Stimulated activated CD4-positive, alpha-beta T cell treated with anti-CD3 and anti-CD28 coated beads, TNF-alpha, amount 100 ng/mL, for 4 hours (primary cell): ENCODE measurements at places on chromosomes 3 and 15.

GRCh38 chr3:153399636-153400035, 237.6 kb downstream of the RAP2B start:
- no peak for DNase-seq

GRCh38 chr3:8052659-8053058, 449.0 kb upstream of the LMCD1 start:
- DNase-seq: no peak

DNA sequence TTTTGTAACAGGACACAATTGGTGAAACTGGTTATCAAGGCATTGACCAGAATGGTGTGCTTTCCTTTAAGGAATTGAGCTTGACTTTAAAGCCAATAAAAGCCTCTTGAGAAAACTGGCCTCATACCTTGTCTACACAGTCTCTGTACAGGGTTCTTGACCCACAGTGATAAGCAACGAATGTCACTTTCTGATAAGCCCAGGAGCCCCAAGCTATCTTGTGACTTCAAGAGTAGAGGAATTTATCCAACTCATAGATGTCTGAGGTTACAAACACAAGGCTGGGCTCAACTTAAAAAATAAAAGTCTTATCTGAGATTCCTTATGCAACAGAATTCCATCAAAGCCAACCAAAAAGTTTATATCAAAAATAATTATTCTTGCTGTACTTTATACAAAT, 212.1 kb downstream of the GBE1 start:
- no peak for DNase-seq

- no peak for DNase-seq
Observed at GRCh38 chr3:17583530-17583929, 158.9 kb downstream of the TBC1D5 start.

- no peak for DNase-seq
Observed at GRCh38 chr15:51380999-51381806, 39.7 kb downstream of the GLDN start.

- DNase-seq: no peak
Observed at GRCh38 chr3:17939157-17939556, 196.7 kb upstream of the TBC1D5 start.

DNA sequence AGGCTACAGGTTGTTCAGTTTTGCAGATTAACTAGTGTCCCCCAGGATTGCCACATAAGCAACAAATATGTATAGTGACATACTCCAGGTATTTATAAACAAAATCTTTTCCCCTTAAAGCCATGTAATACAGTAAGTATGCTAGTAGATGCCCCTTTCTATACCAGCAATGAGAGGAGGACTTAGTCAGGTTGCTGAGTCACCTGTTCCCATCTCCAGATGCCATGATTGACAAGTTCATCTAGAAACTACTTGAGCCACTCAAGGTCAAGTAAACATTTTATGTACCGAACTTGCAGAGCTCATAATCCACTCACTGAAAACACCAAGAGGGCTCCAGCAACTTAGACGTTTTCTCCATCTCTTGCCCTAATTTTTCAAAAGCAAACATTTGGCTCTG, 18.2 kb downstream of the SLC9A9 start:
- no peak for DNase-seq

DNA sequence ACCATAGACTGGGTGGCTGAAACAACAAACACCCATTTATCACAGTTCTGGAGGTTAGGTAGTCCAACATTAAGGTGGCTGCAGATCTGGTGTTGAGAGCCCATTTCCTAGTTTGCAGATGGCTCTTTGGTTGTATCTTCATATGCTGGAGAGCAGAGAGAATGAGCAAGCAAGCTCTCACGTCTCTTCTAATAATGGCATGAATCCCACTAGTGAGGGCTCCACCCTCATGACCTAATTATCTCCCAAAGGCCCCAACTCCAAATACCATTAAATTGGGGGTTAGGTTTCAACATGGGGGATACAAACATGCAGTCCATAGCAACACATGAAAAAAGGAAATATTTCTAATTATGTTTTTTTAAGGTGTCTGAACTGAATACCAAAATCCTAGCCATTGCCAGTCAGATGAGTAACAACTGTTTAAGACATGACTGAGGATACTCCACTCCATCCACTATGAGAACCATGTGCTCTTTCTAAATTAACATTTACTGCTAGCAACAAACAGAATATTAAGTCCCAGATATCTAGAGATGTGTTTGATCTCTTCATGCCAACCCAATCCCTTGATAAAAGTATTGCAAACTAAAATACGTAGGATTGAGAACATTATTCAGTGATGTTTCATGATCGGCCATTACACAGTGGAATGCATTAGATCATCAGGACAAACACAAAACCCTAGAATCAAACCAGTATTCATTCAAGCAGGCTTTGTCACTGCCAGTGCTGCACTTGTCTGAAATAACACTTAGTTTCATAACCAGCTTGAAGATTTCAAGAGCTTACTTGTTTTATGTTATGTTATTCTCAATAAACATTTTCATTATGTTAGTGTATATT, 340.3 kb downstream of the SLC9A9 start:
- no peak for DNase-seq

DNA sequence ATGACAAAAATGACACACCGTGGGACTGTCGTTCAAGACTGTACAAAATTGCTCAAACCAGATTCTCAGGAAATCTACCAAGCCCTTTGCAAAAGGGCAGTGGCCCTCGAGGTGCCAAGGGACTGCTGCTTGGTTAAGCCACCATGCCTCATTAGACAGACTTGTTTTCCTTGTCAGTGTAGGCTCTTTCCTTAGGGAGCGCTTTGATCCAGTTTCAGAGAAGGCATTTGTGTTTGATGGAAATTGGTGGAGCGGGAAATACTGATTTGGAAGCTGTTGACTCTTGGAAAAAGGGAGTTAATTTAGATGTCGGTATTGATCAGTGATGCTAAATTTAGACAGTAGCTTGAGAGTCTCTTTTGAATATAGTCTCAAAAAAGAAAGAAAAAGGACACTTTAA, 304.3 kb upstream of the UMPS start:
- no peak for DNase-seq

- DNase-seq: no peak
Observed at GRCh38 chr15:93261845-93262244, 172.8 kb upstream of the RGMA start.

DNA sequence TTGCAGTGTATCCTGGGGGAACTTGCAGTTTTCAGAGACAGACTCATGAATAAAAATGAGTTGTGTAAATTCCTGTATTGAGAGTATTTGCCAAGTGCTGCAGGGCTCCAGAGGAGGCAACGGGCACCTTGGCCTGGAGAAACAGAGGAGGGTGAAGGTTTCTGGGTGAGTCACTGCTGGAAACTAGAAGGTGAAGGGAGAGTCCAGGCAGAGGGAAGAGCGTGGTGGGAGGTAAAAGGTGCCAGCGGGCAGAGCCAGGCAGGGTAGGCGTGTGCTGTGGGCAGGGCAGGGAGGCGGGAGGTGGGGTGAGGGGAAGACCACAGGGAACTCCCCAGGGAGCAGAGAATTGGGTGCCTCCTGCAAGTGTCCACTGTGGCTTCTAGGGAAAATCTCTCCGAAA, 120.8 kb downstream of the SLCO3A1 start:
- no peak for DNase-seq

DNA sequence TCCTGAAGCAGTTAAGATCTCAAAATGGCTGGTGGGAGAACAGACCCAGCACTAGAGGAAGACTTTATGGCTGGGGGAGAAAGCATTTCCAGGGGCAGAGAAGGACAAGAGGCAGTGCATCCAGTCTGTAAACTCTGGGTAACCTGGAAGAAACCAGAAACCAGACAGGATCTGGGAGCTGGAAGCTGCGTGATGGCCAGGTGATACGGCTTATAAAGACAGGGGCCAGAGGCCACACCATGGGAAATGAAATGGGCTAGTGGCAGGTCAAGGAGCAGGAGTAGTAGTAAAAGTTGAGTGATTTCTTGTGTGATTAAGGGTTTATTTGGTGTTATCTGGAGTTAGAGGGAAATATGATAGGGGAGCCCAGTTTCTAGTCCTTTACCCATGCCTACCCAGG, 144.7 kb upstream of the ARRDC4 start:
- DNase-seq: no peak

- no peak for DNase-seq
Observed at GRCh38 chr3:173396191-173397041, 1.1 kb upstream of the NLGN1 start.

DNA sequence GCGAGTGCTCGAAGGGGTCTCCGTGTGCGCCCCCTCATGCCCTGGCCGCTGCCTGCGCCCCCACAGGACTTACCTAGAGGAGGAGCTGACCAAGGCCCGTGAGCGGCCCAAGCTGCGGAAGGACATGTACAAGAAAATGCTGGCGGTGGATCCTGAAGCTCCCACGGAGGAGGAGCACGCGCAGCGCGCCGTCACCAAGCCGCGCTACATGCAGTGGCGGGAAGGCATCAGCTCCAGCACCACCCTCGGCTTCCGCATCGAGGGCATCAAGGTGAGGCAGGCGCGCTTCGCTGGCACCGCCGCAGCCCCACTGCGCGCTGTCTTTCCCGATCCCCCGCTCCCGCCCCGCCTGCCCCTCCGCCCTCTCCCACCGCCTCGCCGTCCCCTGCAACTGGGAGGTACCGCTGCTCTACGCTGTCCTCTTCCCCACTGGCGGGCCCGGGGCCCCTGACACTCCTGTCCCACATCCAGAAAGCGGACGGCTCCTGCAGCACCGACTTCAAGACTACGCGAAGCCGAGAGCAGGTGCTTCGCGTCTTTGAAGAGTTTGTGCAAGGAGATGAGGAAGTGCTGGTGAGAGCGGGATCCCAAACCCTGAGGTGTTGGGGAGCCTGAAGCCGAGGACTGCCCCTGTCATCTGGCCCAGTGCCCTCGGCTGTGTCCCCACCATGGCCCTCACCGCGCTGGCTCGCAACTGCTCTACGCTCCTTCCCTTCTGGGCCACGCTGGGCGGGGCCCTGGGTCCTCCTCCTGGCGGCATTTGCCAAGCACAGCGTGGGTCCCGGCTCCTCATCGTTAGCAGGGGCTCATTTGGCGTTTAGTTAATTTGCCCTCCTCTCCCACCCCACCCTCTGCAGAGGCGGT, 8.5 kb downstream of the ITPKA start:
- no peak for DNase-seq

- no peak for DNase-seq
Observed at GRCh38 chr3:133570937-133571320, 2.6 kb upstream of the CDV3 start.

- DNase-seq: no peak
Observed at GRCh38 chr3:52090131-52090932, 34.0 kb upstream of the DUSP7 start.

GRCh38 chr3:142875583-142876207, 13.2 kb downstream of the PCOLCE2 start:
- DNase-seq: no peak

- no peak for DNase-seq
Observed at GRCh38 chr3:14678015-14678503, 3.1 kb downstream of the C3orf20 start.

- no peak for DNase-seq
Observed at GRCh38 chr3:63874769-63875168, 11.1 kb downstream of the ATXN7 start.

GRCh38 chr3:186596568-186597287, 16.1 kb upstream of the AHSG start:
- DNase-seq: no peak

GRCh38 chr3:46854555-46854991, 8.7 kb downstream of the MYL3 start:
- DNase-seq: no peak

GRCh38 chr15:64845183-64845611, 3.5 kb downstream of the PLEKHO2 start:
- DNase-seq: no peak

- DNase-seq: no peak
Observed at GRCh38 chr15:39502082-39502447, 78.8 kb upstream of the THBS1 start.

DNA sequence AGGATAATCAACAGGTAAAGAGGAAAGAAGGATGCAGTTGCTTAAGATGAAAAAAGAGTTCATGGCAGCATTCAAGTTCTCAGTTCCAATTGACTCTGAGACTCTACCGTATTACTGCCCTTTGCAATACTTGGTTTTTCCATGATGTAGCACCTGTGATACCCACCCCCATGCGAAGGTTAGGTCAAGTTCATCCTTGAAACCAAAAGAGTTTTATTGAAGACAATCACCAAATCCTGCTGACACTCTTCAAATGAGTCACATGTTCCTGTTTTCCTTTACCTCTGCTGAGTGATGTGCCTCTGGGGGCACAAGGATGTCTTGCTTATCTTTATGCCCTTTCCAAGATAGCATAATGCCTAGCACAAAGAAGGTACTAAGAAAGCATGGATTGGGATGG, 111.3 kb upstream of the SLC7A14 start:
- DNase-seq: no peak

DNA sequence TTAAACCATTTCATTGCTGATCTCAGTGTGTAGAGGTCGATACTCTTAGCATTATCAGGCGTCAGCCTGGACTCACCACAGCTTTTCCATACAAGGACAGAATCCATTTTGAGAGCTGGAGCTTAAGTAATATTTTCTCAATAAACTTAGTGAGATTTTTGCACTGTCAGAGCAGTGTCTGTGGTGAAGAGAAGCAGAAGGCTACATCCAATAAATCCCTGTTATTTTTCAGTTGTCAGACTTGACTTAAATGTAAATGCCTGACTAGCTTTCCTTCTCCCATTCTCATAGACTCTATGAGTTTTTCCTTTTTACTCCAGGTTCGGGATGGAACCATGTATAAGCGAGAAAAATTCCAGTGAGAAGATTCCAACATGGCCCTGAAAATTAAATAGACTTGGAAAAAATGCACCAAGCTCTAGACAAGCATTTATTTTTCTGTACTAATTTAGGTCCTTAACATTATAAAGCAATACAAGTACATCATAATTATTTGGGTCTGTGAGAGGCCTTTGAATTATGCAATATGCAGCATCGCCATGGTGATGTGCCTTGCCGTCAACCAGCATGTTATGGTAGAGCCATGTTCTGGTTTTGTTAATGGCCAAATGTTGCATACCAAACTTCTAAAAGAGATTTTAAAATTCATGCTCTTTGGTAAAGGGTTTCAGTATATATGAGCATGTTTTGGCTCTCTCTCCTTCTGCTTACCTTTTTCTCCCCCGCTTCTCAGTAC, 62.0 kb downstream of the RARB start:
- no peak for DNase-seq

- DNase-seq: no peak
Observed at GRCh38 chr3:178671791-178672190, 135.6 kb downstream of the KCNMB2 start.
